ENCODE measurements at places on chromosomes 1 and 21.

- DNase-seq = no peak
Observed at GRCh38 chr1:51897699-51898031, 19.1 kb upstream of the NRDC start.

DNA sequence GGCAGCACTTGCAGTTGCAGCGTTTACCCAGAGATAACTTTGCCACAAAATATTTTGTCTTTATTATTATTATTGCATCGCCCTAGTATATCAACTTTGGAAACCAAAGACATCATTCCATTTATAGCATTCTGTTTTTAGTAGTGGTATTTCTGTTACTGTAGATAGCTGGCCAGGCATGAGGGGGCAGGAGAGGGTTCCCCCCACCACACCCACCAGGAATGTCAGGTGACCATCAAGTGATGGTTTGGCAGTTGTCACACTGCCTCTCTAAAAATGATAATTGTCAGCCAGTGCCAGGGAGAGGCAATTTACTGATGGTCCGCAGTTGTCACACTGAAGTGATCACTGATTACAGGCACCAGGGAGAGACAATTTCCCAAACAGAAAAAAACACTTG is 135.6 kb downstream of the TSEN15 start:
- no peak for DNase-seq

- no peak for DNase-seq
Observed at GRCh38 chr1:245590726-245591125, 435.9 kb downstream of the KIF26B start.

GRCh38 chr1:116769561-116769977 is 15.3 kb downstream of the CD2 start:
- no peak for DNase-seq

DNA sequence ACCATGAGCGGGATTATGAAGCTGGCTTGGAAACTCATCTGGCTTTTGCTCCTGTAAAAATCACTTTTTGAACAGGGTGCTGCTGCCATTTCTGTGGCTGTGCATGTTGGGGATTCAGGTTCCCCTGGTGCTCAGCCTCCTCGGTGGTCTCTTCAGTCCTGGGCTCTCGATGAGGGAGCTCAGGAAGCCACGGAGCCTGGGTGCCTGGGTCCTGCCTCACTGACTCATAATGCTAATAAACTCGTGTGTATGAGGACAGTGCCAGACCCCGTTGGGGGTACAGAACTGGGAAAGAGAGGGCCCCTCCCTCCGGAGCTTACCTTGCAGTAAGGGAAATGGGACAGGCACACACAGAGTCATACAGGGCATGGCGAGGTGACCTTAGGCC is 5.8 kb downstream of the COQ8A start:
- DNase-seq = no peak

DNA sequence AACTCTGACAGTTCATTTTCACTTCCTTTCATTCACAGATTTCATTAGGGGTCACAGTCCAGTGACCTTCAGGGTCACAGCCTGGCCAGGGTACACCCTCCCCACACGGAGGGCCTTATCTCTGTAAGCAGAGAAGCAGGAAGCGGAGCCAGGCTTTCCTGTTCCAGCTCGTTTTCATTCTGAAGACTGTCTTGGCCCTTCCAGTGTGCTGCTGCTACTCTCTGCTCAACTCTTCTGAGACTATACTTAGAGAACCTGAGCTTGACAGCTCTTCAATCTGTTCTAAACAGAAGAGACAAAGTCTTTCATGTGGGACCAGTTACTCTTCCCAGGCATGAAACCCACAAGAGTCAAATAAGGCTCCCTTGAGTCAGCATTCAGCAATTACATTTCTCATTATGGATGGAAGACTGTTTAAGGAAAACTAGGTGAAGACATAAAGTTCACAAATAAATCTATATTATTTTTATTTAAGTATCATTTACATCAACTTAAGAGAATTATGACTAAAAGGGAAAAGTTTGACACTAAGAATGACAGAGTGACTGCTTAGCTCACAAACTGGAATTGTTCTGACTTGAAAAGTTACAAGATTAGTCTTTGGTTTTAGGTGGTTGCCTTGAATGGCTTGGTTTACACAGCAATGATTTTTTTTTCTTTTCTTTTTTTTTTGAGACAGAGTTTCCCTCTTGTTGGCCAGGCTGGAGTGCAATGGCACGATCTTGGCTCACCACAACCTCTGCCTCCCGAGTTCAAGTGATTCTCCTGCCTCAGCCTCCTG is 4.8 kb upstream of the TDRD10 start:
- DNase-seq = no peak

GRCh38 chr1:232273011-232273410 is 356.9 kb downstream of the SIPA1L2 start:
- DNase-seq = no peak

- no peak for DNase-seq
Observed at GRCh38 chr1:103469801-103470200, 55.7 kb upstream of the RNPC3 start.

- DNase-seq = no peak
Observed at GRCh38 chr1:17338706-17339493, 30.9 kb downstream of the PADI4 start.

GRCh38 chr1:84584126-84584525 is 9.9 kb upstream of the CTBS start:
- DNase-seq = no peak

- no peak for DNase-seq
Observed at GRCh38 chr1:117644696-117645311, 39.0 kb downstream of the TENT5C start.

DNA sequence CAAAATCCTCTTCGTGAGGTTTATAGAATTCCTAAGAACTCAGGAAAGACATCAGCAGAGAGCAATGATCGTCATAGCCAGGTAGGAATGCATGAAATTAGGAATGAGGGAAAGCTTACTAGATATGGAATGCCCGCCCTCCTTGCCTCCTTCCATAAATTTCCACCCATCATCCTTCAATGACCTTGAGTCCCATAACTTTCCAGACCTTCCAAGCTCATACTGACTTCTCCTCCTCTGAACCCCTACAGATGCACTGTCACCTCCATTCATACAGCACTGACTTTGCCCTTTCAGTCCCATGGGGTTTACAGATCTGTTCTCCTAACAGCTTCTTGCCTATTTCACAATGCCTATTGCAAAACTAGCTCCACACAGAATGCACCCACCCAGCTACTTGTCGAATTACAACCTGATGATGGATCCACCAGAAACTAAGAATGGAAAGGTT is 23.8 kb upstream of the PPP1R15B start:
- peak; percentile 43 for DNase-seq

DNA sequence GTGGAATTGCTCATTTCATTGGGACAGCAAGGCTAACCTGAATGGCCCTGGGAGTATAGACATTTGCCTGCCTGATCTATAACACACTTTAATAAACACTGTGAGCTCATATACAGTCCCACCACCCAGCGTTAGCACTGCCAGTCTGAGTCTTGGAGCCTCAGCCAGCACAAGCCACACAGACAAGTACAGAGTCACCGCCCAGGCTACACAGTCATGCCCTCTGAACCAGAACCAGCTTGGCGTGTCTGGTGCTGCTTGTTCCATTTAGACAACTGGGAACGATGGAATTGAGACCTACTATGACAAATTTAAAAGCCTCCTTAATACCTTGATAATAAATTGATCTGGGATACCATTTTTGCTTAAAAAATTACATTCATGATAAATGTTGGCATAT is 31.6 kb downstream of the NID1 start:
- no peak for DNase-seq

DNA sequence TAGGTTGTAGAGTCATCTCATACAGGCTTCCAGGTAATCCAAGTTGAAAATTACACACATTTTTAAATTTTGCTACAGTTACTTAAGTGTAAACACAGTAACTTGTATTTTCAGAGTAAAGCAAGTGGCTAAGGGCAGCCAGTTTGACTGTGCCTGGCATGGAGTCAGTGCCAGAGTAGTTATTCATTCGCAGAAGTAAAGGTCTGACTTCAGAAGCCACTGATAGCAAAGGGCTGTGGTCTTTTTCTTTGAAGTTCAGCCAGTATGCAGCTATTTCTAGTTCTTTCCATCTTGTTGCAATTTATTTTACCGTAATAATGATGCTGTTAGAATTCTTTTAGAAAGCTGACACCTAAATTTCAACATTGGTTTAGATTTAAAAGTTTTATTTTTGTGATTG is 9.4 kb downstream of the TMEM50A start:
- no peak for DNase-seq

DNA sequence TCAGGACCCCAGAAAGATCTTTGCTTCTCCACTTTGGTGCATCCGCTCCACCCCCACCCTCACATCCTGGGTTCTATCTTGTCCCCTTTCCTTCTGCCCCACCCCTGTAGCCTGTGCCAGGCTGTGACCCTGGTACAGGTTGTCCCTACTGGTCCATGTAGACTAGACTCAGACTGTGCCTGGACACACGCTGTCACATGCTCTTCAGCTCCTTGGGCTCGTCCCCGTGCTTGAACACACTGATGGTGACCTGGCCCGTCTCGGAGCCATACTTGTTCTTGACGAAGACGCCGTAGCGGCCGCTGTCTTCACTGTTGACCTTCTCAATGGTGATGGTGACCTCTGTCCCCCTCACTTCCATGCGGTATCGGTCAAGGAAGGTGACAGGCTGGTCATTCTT is 54.8 kb downstream of the MYOM3 start:
- no peak for DNase-seq

DNA sequence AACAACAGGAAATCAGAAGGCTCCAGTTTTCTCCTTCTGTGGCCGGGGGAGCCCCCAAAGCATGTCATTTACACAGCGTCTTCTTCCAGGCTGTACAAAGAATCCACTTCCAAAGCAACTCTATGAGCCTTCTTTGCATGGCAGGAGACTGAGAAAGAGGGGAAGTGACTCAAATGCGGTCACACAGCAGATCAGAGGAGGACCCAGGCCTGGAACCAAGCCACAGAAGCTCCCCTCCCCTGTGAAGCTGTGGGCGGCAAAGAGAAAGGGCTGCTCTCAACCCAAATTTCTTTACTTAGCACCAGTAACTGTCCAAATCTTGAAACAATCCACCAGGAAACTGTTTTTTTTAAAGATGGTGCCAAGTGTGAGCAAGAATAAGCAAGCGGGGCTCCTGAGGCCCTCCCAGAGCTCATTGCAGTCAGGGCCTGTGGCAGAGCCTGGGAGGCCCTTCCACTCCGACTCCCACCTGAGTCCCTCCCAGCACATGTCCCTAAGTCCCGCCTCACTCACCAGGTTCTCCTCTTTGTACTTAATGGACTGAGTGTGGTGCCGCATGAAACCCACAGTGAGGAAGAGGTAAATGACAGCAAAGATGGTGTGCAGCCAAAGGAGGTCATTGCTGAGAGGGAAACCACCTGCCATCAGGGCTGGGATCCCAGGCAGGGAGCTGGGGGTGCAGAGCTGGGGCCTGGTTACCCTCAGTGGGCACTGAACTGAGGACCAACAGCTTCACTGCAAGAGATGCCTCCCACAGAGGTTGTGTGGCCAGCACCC is 15.9 kb downstream of the TMEM63A start:
- no peak for DNase-seq

GRCh38 chr21:37758982-37759381 is 157.3 kb downstream of the KCNJ6 start:
- no peak for DNase-seq

- no peak for DNase-seq
Observed at GRCh38 chr1:206005234-206005633, 2.0 kb upstream of the RAB7B start.

DNA sequence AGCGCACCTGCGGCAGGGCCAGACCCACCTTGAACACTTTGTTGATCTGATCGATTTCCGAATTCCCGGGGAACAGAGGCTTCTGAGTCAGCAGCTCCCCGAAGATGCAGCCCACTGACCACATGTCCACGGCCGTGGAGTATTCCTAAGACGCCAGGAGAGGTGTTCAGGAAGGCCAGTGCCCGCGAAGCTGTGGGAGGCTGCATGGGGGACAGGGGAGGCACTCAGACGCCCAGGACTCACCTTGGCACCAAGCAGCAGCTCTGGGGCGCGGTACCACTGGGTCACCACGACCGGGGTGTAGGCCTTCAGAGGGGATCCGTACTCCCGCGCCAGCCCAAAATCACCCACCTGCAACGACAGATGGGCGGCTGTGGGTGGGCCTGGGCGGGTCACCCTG is 11.2 kb upstream of the SLC35E2B start:
- no peak for DNase-seq

- no peak for DNase-seq
Observed at GRCh38 chr1:160357286-160358002, 9.4 kb upstream of the NHLH1 start.

- DNase-seq = no peak
Observed at GRCh38 chr21:45898028-45898350, 83.6 kb upstream of the COL6A1 start.

DNA sequence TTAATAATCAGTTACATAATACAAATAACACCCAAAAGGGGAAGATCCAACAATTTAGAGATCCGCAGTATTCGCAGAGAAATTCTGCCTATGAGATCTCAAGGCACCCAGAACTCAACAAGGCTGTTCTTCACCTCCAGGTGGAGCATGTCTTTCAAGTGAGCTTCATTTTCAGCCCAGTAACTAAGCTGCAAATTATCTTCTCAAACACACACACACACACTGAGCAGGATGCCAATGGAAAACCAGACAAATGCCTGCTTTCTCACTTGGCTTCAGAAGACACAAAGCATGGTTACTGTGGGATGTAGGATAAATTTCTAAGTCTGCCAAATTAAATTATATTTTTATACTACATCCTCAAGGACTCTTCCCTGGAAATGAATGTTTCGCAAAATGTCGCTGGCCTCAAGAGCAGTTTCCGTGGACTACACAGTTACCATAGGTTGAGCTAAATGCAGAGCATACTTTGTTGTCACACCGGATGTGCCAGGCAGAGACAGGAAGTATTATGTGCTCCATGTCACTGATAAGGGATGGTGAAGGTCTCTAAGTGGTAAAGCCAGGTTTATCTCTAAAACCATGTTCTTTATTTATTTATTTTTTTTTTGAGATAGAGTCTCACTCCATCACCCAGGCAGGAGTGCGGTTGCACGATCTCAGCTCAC is 30.3 kb downstream of the UBR4 start:
- no peak for DNase-seq

DNA sequence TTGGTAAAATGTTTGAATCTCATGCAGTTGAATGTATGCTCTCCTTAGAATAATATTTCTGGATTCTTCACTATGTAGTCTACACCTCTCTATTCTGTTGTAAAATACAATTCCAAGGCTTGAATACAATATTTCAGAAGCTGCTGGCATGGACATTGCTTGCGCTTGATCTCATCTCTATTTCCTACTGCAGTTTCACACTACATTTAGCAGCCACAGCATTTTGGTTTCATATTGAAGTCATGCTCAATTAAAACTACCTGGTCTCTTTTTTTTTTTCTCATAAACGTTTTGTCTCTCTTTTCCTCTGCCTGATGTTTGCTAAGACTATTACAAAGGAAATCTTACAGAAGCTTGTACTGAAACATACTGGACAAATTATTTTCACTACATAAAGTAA is 631.0 kb upstream of the TMPRSS15 start:
- no peak for DNase-seq

DNA sequence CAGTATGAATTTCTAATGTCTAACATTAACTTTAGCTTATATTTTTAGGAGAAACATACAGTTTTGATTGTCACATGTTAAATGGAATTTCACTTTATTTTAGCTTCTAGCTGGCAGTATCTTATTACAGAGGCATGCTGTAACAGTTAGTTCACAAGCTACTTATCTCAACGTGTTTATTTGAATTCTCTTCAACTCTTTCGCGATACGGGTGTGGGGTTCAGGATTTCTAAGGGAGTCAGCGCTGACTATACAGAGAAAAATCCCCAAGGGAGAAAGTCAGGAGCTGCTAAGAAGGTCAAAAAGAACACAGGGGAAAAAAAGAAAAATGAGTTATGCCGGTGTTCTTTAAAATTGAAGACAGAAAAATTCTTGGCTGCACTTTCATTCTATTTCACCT is 296.2 kb downstream of the VAV3 start:
- DNase-seq = no peak

- no peak for DNase-seq
Observed at GRCh38 chr1:234437423-234438171, 41.4 kb downstream of the TARBP1 start.
